ENCODE measurements at places on chromosomes 5 and 9.

DNA sequence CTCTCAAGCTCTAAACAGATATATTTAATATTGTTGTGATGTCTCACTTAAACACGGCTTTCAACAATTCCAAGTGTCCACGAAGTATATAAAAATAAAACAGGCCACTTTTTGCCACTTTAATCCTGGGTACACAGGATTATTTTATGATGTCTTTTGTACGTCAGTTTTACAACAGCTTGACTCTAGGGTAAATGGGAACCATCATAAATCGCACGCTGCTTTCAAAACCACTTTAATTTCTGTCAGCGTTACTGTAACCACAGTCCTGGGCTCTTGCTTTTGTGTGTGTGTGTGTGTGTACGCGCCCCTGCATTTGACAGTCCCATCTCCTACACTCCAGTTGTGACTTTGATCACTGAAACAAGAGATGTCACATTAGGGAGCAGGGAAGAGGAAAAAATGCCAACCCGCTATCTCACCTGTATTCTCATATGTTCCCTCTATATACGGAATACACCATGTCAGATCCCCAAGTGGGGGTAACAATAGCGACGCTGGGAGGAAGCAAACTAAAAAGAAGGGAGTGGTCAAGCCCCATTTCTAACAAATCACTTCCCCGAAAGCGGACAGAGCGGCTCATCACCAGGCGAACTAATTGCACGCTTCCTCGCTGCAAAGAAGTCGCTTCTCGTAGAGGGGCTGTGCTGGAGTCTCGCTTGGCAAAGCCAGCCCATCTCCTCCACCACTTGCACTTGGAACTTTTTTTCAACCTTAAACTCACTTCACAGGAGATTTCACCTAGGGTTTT lies 1.2 kb downstream of the BNC2 start:
- no peak for DNase-seq

DNA sequence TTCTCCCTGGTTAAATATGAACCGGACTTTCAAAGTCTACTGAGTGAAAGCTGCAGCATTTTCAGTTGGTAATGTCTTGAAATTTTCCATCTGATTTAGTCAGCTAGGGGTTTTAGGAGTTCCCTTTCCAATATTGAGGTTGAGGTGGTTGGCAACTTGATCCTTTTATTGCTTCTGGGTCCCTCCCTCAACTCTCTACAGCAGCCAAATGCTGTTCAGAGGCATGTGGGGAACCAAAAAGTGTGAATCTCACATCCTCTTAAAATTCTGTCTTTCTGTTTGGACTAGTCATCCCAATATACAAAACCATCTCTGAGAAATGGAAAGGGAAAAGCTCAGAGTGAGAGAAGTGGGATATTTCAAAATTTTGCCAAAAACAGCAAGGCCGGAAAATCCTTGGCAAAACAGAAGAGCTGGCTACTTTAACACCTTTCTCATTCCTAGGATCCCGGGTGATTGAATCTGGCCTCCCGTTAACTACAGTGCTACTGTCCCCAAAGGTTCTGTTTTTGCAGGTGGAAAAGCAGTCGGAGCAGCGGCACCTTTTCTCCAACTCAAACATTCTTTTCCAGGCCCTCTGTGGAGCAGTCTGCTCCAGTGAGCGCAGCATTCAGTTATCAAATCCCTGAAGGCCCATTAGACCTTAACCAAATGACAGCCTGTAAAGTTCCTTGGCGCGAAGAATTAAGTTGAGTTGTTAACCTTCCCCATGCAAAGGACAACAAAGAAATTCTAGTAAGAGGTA lies 345.9 kb upstream of the NUDT12 start:
- DNase-seq = no peak

DNA sequence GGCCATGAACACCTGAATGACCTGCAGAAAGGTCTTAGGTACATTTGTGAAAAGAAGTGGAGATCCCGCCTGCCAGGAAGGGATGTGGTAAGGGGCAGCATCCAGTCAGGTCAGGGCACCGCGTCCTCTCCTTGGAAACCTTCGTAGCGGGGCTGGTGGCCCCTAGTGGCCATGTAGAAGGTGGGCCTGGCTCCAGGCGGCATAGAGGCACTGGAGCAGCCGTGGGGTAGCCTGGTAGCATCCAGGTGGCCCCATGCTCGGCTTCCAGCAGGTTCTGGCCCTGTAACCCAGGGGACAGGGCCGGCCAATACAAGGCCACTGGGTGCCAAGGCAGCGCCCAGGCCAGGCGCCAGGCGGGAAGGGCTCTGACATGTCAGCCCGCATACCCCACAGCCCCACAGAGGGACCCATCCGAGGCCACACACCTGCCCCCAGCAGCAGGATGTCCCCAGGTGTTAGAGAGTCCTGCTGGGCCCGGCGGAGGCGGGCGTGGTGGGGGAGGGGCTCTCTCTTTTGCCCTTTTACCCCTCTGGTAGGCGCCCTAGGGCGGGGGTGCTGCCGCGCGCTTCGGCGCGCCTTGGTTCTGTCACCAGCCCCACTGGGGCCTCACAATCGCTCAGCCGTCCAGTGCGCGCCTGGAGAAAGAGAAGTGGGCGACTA lies 58.3 kb upstream of the SPATA31E1 start:
- DNase-seq = no peak

DNA sequence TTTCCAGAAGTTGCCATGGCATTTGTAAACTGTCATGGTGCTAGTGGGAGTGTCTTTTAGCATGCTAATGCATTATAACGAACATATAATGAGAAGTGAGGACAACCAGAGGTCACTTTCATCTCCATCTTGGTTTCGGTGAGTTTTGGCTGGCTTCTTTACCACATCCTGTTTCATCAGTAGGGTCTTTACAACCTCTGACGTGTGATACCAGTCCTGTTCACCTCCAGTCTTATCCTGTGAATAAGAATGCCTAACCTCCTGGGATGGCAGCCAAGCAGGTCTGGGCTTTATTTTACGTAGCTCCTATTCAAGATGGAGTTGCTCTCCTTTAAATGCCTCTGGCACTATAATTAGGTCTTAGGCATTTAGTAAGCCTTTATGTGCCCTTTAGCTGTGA lies 20.4 kb upstream of the RFK start:
- DNase-seq = no peak

- no peak for DNase-seq
Observed at GRCh38 chr5:92581249-92581648, 999.8 kb downstream of the NR2F1-AS1 start.

DNA sequence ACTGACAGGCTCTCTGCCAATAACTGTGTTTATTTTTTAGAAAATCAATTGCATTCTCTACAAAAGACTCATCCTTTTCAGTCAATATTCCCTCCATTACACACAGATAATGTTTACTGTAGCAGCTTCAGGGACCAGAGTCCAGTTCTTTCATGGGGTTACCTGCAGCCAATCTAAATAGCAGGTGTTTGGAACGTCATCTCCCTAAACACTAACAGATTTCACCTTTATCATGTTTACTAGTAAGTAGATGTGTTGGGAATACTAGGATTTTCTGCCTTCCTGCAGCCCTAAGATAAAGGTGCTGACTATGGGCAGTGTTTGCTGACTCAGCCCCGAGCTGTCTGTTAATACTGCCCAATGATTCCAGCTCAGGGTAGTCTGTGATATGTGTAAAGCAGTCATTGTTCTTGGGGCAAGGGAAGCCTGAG lies 447.0 kb downstream of the KIF4B start:
- no peak for DNase-seq

GRCh38 chr5:108503986-108504385 lies 122.1 kb upstream of the FBXL17 start:
- DNase-seq = no peak

DNA sequence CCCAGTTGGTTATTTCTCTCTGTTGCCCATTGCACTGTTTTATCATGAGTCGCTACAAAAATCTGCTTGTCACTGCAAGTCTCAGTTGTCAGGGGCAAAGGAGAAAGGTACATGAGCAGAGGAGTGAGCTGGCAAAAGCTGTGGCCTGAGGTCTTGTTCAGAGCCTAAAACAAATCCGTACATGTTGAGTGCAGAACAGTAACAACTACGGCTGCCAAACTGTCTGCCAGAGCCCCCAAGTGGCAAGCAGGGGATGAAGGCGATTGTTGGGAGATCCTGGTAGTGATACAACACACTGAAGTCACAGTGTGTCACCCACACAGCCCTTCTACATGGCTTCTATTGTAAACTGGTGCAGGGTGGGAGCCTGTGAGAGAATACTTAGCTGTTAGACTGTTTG lies 50.9 kb downstream of the BRINP1 start:
- no peak for DNase-seq

- DNase-seq = no peak
Observed at GRCh38 chr9:112119225-112120029, 55.7 kb downstream of the SUSD1 start.

DNA sequence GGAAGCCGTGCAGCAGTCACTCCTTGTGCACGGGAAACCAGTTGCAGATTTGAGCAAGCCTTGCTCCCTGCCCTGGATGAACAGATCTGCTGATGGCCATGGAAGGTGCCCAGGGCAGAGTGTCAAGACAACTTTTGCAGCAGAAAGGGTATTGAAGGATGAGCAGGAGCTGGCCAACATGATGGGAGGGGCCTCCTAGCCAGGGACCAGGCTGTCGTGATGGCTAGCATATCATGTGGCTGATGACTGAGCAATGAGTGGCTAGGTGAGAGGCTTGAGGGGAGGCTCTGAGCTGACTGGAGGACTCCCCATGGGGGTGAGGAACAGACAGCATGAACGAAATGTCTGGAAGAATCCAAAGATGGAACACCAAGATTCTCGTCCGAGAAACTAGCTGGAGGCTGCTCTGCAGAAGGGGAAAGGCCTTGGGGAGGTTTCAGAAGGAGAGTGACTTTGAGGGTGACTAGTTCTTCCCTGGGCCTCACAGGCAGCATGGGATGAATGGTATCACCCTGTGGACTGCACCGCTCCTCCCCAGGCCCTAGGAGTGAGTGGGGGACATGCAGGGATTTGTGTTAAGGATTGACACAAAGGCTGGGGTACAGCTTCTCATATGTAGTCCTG lies 18.5 kb downstream of the PPARGC1B start:
- DNase-seq = no peak

- no peak for DNase-seq
Observed at GRCh38 chr5:54803471-54804011, 181.9 kb downstream of the ESM1 start.

- no peak for DNase-seq
Observed at GRCh38 chr5:18972177-18972576, 1015.8 kb downstream of the CDH18 start.

Measured in CD4-positive, alpha-beta T cell treated with Interleukin-6 for 4 hours (primary cell).